ENCODE measurements at places on chromosomes 2 and 18.
A peak's percentile ranks its signal among the peaks of the same experiment; 100 is the strongest.

DNA sequence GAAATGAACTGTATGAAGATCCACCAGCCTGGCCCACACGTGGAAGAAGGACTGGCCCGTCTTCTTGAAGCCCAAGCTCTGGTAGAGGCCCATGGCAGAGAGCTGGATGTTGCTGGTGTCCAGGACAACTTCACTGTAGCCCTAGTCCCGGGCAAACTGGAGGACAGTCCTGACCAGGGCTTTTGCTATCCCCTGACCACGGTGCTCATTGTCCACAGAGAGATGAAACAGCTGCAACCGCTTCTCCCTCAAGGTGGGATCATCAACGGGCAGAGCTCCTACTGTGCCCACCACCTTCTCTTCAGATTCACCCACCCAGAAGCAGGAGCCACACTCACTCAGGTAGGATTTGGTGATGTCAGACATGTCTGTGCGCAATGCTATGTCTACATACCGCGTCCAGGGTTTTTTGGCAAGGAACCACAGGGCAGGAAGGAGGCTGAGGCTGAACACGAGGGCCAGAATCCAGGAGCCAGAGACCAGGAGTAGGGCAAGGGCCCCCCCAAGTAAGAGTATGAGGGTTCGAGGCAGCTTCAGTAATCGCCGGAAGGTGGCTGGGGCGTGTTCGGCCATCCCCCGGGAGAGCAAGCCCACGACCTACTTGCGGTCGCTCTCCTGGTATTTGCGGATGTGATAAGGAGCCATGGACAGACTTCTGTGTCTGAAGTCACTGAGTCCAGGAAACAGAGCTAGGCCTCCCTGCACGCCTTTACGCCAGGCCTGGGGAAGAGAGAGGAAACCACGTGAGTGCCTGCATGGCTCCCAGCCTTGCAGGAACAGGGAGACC, 36.3 kb downstream of the TPRKB start:
- DNase-seq, result no peak

DNA sequence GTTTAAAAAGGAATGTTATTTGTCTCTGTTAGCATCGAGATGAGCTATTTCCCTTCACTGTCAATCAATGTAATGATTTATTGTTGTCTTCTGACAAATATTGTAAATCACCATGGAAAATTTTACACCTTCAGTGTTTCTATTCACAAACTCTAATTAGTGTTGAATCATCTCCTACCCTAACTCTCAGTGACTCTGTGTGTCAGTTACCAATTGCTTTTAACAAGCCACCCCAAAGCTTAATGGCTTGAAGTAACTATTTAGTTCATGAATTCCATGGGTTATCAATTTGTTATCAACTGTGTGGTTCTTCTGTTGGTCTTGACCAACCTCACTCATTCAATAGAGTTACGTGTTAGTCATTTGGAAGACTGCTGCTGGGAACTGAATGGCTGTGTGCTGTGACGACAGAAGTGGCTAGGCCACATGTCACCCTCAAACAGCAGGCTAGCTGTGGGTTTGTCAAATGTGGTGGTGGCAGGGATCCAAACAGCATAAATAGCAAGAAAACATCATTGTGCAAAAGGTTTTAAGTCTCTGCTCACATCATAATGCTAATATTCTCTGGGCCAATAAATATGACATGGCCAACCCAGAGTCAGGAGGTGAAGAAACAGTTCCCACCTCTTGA, 910.8 kb upstream of the CDH2 start:
- no peak for DNase-seq

GRCh38 chr2:61750624-61751023, 103.2 kb downstream of the FAM161A start:
- DNase-seq, result peak; percentile 28

- DNase-seq, result no peak
Measured at GRCh38 chr2:201855356-201855755, 49.0 kb downstream of the CDK15 start.

DNA sequence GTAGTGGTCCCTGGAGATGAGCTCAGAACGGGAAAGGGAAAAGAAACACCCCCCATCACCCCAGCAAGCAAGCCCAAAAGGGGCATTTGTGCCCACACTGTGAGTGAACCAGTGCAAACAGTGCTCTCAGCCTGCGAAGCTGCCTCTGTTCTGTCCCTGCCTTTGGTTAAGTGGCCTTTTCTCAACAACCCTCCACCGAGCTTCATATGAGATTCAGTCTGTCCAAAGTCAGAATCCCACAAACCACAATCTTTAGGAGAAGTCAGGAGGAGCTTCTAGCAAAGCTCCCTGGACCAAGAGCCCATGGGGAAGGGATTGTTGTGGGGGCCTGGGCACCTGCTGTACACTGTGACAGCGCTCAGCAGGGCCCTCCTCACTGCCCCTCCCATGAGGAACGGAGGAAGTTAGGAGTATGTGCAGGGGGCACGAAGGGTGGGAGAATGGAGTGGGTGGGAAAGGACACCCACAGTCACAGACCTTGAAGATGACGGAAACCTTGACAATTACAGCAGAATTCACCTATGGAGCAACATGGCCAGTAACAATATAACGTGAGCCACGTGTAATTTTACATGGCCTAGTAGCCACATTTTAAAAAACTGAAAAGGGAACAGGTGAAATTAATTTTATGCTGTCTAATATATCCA, 119.5 kb downstream of the SMAD7 start:
- DNase-seq, result no peak

- no peak for DNase-seq
Measured at GRCh38 chr18:49486134-49486533, 900 bp downstream of the C18orf32 start.

DNA sequence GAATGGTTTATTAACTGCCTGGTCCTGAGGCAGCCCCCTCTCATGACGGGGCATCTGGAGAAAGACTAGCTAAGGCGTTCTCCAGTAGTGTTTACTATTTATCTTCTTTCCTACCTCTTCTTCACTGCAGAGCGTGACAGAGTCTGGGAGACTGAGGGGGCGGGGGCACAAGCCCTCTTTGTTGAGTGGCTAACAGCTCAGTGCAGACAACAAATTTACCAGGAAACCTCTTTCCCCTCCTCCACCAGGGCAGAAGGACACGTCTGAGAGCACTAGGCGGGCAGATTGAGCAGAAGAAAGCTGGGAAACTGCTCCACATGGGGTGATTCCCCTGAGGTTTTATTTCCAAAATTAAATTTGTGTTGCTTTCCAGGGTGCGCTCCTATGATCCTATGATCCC, 322.1 kb downstream of the CNTNAP5 start:
- no peak for DNase-seq

GRCh38 chr18:76406791-76407190, 88.3 kb downstream of the ZNF516 start:
- no peak for DNase-seq

DNA sequence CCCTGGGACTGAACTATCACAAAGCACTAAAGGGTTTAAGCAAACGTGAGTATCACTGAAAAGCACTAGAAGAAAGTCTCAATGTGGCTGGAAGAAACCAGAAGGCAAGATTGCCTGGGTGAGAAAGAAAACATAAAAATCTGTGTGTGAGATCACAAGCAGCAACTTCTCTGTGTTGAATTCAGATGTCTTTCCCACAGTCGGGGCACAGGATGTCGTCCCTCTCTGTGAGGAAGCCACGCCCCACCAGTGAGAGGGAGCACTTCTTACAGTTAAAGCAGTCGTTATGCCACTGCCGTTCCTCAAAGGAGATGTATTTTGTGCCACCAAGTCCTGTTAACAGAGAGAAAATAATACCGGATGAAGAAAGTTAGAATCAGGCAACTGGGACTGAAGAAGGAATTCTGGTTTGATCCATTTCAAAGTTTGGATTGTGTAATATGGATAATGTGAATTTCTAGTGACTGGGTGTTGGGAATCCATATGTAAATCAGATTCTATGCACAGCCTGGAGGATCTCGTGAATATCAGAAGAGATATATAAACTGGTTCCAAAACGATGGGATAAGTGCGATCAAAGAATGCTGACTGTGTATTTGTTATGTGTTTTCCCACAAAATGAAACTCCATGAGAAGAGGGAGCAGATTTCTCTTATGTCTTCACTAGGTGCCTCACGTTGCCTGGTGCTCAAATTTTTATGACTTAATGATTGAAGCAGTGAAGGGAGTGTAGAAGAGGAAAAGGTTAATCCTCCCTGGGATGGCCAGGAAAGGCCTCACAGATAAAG, 24.0 kb downstream of the C2orf49 start:
- no peak for DNase-seq

DNA sequence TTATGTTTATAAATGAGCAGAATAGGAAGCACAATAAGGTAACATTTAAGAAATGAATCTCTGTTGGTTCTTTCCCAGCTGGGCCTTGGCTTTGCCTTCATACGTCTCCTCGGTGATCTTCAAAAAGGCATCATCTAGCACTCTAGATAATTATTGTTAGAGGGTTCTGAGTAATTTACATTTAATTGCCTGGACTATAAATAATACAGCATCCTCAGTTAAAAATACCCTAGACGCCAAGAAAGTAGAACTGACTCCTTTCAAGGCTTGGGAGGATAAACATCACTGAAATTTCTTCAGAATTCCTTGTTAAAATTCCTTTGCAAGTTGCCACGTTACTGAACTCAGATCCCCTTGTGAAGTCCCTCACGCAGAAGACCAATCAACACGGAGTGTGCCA, 199.7 kb upstream of the BOD1L2 start:
- DNase-seq, result no peak

GRCh38 chr2:42961961-42962360, 169.6 kb upstream of the HAAO start:
- no peak for DNase-seq

GRCh38 chr2:22283436-22283835, 1101.5 kb upstream of the KLHL29 start:
- DNase-seq, result no peak

GRCh38 chr2:7933672-7934071, 748.2 kb upstream of the ID2 start:
- DNase-seq, result no peak

DNA sequence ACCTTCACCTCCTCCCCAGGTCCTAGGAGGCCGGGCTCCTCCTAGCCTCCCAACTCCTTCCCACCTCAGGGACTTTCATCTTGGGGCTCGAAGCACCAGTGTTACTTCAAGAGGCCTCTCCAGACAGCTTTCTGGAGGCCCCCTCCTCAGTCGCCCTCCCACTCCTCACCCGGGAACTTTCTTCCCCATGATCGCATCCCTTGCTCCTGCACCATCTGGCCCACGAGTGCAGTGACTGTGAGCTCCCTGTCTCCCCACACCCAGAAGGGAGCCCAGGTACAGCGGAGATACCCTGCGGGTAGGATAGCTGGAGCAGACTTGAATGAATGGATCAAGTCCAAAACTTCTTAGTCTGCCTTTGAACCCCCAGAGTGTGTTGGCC, 6.1 kb downstream of the ERFE start:
- no peak for DNase-seq

- DNase-seq, result no peak
Measured at GRCh38 chr18:70334728-70335329, 46.0 kb downstream of the SOCS6 start.

- DNase-seq, result no peak
Measured at GRCh38 chr18:56235071-56235470, 403.3 kb downstream of the TXNL1 start.

GRCh38 chr2:14120376-14120775, 512.1 kb upstream of the LRATD1 start:
- no peak for DNase-seq

DNA sequence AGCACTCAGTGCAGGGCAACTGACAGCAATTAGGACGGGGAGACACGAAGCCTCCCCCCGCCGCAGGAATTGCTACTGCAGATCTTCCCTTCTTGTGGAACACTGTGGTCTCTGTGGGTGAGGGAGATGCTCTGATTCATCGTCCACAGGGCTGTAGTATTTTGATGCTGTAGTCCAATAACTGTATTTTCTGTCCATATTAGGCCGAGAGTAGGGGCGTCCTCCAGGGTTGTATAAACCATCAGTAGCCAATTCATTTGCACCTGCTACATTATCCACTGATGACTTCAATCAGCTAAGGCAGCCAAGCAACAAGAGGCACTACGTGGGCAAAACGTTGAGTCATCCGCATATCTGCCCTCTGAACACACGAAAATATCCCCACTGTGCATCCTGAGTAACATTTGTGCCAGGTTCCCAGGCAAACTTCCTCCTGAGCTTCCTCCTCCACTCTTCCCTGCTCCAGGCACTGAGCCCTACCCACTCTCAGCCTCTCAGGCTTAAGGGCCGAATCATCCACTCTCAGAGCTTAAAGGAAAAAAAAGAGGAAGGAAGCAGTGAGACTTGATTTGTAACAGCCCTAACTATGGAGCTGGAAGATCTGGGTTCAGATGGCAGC, 62.1 kb downstream of the LBH start:
- DNase-seq, result peak; percentile 67

- no peak for DNase-seq
Measured at GRCh38 chr18:653512-653911, 3.9 kb upstream of the TYMS start.

GRCh38 chr18:78972385-78972918, 7.2 kb upstream of the SALL3 start:
- no peak for DNase-seq

- DNase-seq, result no peak
Measured at GRCh38 chr2:204539019-204539385, 6.3 kb upstream of the PARD3B start.

DNA sequence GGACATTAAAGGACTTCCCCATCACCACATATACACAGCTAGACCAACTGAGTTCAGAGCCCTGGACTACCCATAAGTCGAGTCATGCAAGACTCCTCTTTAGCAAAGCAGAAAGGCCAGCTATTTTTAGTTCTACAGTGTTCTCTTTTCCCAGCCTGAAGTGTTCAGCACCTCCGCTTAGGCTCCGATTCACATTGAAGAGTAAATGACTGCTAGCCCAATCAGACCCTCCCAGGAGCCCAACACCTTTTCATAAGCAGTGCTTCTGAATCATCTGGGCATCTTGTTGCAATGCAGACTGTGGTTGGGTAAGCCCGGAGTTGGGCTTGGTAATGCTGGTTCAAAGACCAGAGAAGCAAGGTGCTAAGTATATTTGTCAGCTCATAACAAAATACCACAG, 138.6 kb upstream of the MSH6 start:
- DNase-seq, result no peak

DNA sequence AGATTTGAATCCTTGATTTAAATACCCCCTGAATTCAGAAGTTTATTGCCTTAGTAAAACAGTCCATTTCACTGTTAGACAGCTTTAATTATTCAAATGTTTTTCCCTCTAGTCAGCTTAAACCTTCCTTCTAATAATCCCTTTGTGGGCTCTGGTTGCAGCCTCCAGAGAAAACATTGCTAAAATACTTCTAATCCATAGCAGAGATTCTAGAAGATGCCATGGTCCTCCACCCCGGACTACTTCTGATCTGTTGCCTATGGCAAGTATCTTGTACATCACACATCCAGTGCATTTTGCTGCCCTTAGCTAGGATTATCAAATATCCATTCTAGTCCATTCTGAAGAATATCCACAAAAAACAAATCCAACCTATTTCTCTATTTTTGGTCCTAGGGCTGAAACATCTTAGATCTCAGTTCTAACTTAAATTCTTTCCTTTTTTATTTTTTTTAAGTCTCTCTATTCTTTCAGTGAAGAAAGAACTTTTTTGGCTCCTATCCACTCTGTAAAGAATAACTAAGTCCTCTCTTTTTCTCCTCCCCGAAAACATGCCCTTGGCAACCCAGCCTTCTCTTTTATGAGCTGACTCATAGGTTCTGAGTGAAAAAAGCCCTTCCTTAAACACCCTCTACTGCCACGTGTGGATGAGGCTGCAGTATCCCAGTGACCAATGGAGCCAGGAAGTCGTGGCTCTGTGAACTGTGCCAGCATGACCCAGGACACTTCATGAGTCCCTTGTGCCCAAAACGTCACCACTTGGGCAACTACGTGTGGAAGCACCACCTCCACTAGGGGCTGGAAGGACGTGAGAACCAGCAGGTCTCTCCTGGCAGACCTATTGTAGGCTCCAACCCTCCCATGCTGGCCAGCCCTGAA, 349.8 kb downstream of the TNS1 start:
- DNase-seq, result peak; percentile 95

- no peak for DNase-seq
Measured at GRCh38 chr2:18214936-18215335, 336.5 kb downstream of the KCNS3 start.

All from BJ (cell line).